ENCODE measurements at places on chromosomes 1 and 21. TPM values are rescaled to one million over a fixed set of nuclear protein-coding genes. Genes with fewer than 3 reads are reported as not detected.

Gene TACSTD2
- total RNA-seq = 0.88 TPM

DNA sequence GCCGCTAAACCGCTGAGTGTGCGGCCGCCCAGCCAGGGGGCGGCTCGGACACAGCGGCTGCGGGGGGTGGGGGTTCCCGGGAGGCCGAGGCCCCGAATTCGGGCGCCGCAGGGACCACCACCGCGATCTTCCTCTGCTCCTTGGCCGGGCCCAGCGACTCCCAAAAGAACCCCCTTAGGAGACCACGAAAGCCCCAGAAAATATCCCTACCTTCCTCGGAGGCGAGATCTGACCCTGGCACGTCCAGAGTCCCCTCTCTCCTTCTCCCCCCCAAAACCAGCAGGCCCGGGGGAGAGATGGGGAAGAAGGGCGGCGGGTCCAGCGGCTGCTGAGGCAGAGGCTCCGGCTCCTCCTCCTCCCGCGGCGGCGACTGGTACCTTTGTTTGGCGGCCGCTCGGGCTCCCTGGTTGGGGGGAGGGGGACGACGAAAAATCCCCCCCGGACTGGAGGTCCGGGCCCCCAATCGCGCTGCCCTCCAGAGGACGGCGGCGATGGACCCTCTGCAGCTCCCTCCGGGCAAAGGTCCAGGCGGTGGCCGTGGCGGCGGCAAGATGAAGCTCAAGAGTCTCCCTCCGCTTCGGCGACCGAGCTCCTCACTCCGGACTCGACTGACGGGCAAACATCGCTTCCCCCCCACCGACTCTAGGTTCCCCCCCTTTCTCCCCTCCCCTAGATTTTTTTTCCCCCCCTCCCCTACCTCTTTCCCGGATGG lies at the start of gene ARID4B:
TSS of gene ARID4B (minus strand) at position 621 of the 712 bp plus-strand sequence. CDS start 1,260 bp downstream, outside the sequence.
- no peaks in the 10 kb centered on the region for H3K36me3 ChIP-seq
- no peaks in the 10 kb centered on the region for H3K27me3 ChIP-seq
- DNase-seq = no peak

GRCh38 chr1:61079898-61080336 lies 2.4 kb upstream of the NFIA start:
- peak; percentile 56 for DNase-seq
- peaks cover 4% of the 10 kb centered on the region for H3K36me3 ChIP-seq
- peaks cover 65% of the 10 kb centered on the region for H3K27me3 ChIP-seq
- peak overlapping the region; percentile 75 for H3K4me3 ChIP-seq

Gene MYOG
- total RNA-seq = not detected

All from H1 (cell line).